ENCODE measurements at places on chromosomes 5 and 9.
A peak's percentile ranks its signal among the peaks of the same experiment; 100 is the strongest.

- DNase-seq = no peak
Measured at GRCh38 chr5:172854971-172855370, 20.9 kb downstream of the ERGIC1 start.

GRCh38 chr9:17744786-17745185 lies 165.9 kb downstream of the SH3GL2 start:
- no peak for DNase-seq

DNA sequence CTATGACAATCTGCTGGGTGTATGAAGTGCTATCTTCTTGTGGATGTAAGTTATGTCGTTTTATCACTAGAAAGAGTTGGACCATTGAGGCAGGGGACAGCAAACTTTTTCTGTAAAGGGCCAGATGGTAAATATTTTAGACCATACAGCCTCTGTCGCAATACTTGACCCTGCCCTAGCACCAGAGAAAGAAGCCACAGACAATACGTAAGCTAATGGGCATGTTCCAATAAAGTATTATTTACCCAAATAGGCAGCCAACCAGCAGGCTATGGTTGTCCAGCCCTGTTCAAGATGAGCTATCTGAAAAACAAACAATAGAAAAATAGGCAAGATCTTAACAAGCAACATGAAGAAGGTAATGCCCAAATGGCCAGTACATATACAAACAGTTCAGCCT lies 36.4 kb downstream of the MTX3 start:
- DNase-seq = no peak

DNA sequence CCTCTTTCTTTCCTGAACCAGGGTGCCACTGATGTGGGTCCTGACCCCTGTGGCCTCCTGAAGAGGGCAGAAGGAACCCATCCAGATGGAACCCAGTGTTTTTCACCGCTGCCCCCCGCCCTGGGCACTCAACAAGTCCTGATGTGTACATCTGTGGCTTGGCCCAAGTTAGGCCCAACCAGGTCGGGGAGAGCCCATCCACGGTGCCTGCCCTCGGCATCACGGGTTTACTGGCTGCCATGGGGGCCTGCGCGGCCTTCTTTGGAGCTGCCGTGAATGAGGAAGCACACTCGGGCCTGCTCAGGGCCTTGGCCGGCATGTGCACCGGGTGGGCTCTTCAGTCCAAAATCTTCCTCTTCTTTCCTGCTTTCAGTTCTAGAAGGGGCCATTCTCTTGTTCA lies 5.8 kb downstream of the ECSCR start:
- no peak for DNase-seq

DNA sequence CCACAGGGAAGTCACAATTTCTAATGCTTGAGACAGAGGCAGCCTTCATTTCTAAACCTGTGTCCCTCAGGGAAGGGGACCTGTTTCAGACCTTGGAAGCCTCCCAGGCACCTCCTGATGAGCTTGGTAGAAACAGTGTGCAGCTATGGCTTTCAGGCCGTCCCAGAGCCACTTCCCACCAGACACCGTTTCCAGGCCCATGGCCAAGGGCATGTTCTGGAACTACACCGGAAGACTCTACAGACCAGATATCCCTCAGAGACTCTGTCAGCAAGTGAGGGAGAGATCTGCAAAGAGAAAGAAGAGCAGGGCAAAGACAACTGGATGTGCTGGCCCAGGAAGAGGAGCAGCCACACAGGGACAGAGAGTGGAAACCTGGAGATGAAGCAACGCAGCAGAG lies 82.2 kb upstream of the HSPA9 start:
- DNase-seq = no peak

DNA sequence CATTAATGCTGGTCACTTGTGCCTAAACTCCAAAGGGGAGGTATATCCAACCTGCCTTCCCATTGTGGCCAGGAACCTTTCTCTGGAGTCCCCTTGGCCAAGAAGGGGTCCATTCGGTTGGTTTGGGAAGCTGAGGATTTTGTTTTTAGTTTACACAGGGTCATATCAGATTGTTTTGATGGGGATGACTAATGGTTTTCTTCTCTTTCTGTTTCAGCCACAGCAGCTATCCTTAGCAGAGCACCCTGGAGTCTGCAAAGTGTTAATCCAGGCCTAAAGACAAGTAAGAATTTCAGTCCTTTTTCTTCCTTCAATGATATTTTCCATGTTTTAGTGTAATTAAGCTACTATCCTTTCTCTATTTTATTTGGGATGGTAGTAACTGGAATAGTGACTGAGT lies 127.8 kb upstream of the CCDC152 start:
- DNase-seq = no peak

- no peak for DNase-seq
Measured at GRCh38 chr9:18124760-18125159, 349.2 kb upstream of the ADAMTSL1 start.

GRCh38 chr9:13166996-13167395 lies 112.5 kb downstream of the MPDZ start:
- DNase-seq = peak; percentile 90

- DNase-seq = no peak
Measured at GRCh38 chr9:37542895-37543294, 33.3 kb downstream of the FBXO10 start.

GRCh38 chr9:95645992-95646391 lies 129.2 kb upstream of the PTCH1 start:
- DNase-seq = no peak

GRCh38 chr5:54632131-54632701 lies 114.7 kb downstream of the SNX18 start:
- DNase-seq = no peak

DNA sequence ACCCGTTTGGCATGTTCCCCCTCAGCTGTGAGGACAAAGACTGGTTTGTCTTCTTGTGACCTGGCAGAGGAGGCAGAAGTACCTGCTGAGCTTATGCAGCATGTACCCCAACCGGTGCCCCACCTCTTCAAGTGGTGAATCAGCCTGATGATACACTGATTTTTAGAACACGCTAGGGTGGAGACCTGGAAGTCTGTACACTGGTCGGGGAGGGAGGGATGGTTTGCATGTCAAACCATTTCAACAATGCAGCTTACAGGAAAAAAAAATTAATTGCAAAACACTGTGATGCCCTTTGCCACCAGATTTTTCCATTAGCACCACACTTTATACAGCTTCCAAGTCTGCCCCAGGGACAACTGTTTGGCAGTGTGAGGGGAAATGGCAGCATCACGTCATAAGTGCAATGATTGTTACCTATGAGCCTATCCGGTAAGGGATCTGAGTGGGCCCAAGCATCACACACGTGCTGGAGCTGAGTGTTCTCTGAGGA lies 155.1 kb upstream of the DMRT1 start:
- DNase-seq = no peak

GRCh38 chr5:37208883-37209797 lies 40.0 kb downstream of the CPLANE1 start:
- DNase-seq = no peak

- DNase-seq = peak; percentile 45
Measured at GRCh38 chr5:135208903-135209721, 175.1 kb upstream of the PITX1 start.

DNA sequence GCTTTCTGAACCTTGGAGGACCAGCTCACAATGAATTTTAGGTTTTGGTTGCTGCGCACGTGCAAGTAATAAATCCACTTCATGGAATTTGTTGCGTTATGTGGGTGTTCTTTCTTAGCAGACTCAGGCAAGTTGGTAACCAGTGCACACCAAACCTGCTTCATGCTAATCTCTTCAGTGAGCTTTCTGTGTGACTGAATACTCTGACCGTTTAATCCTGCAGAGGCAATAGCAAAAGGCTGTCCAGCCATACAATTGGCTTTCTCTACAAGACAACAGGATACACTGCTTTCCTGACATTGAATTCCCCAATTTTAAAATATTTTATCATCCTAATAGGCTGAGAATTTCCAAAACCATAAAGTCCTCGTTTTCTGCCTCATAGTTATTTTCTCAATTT lies 10.3 kb downstream of the UGT3A2 start:
- DNase-seq = no peak

GRCh38 chr5:89991592-89991991 lies 418.0 kb downstream of the CETN3 start:
- no peak for DNase-seq

GRCh38 chr5:74040811-74041491 lies 415.0 kb downstream of the ARHGEF28 start:
- peak; percentile 65 for DNase-seq

GRCh38 chr5:158534203-158534602 lies 565.5 kb downstream of the EBF1 start:
- no peak for DNase-seq

DNA sequence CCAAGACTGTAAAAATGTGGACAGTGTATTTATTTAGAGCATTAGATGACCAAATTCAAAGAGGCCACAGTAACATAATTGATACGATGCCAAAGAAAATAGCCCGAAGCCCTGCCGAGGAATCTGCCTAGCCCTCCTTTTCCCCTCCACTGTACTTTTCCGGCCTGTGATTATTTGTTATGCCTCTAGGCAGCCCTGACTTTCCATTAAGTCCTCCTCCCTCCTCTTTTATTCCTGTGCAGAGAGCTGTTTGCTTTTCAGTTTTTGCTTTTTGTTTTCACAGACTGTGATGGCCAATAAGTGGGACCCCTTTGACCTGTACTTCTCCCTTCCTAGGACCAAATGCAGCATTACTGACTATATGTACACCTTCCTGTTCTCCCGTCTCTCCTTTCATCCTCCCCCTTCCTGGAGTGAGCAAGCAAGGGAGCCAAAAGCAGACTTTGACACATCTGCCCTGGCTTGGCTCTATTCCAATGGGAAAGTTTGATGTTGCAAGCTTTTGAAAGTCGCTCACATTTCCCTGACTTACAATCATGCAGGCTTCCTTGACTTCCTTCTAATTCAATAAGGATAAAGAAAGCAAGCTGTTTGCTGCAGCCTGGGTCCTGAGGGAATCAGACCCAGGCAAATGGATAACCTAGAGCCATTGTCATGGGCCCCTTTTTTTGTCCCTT lies 76.1 kb downstream of the NREP start:
- DNase-seq = peak; percentile 58

DNA sequence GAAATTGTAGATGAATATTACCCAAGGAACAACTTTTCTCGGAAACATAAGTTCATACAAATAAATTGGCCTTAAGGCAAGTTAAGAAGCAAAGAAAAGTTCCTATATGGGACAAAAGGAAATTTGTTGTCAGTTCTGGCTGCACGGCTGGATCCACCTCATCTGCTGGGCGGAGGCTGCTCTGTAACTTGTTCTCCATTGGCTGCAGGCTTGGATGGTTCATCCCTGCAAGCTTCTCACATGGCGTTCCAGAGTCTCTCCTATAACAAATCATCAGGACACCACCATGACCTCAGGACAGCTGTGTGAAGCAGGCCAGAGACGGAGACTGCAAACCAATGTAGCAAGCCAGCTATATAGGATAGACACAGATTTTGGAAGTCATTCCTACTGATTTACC lies 81.4 kb upstream of the DAB2 start:
- no peak for DNase-seq

DNA sequence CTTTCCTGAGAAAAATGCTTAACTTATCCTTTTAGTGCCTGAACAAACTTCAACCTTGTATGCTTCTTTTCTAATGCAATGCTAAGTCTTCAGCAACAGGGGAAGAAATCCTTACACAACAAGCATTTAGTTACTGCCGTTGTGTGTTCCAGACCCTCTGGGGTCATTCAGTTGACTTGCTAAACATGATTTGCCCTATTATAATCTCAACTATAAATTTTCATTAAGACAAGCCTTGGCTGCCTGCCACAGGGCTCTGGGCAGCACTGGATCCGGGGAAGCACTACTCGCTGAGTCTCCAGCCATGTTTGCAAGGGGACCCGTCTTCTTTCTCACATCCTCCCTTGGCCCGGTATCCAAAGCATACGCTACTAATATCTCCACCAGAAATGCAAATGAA lies 58.1 kb downstream of the PTCH1 start:
- DNase-seq = peak; percentile 50

DNA sequence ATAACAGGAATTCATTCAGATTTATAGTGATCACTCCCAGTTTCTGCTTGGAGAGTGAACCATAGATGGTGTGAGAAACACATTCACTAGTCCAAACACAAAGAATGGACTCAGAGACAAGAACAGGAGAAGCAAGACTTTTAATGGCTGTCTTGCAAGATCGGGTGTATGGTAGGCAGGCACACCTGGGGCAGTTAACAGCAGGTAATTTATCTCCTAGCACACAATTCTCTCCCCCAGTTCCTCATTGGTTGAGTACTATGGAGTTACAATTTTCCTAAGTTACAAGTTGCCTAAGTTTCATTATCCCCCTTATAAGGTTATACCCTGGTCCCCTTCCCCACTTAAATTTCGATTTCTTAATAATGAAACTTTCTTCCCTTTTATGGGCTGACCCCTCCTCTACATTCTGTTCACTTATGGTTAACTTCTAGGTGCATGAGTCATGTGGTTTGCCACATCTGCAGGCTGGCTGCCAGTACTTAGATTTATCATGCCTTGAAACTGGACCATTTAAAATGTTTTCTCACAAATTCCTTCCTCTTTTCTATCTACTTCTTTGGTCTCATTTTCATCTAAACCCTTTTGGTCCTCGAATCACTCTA lies 623.3 kb downstream of the HINT1 start:
- DNase-seq = no peak

DNA sequence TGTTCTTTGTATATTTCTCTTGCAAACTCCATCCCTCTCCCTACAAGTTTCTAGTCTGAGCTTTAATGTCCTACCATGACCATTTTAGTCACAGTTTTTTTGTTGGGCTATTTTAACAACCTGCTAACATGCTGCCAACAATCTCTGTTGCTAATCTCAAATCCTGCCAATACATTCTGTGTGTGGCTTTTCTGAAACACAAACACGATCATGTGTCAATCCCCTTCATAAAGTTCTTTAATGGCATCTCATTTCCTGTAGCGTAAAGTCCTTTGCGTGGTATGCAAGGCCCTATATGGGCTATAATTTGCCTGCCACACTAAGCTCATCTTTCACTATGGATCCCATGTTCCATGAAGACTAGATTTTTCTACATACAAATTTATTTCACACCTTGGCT lies 180.6 kb downstream of the CWC27 start:
- DNase-seq = no peak

DNA sequence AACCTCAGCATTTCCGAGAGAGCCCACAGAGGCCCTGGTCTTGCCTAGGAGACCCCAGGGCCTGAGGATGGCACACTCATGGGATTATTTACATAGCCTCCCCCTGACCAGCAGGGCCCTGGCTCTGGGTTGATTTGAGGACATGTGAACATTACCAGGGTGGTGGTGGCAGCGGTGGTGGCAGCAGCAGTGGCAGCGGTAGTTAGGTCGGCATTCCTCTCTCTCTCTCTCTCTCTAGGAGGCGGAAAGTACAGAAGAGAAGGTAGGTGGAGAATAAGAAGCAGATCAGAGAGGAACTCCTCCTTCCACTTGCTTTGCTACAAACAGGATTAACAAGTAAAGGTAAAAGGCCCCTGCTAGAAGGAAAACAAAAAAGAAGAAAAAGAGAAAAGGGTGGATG lies 39.3 kb downstream of the B4GALT1 start:
- no peak for DNase-seq

DNA sequence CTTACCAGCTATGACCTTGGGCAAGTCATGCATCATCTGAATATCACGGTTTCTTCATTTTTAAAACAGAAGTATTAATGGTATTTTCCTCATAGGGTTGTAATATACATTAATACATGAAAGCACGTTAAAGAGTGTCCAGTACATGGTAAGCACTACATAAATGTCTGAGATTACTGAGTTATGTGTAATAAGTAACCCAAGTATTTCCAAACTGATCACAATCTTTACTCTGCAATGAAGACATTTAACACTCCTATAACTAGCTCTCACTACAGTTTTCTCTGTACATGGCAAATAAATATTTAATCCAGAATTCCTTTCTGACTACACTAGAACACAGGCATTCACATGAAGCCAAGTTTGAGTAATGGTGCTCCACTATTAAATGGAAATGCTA lies 4.0 kb downstream of the GLDC start:
- DNase-seq = no peak
